ENCODE measurements at places on chromosomes 3 and 15.

DNA sequence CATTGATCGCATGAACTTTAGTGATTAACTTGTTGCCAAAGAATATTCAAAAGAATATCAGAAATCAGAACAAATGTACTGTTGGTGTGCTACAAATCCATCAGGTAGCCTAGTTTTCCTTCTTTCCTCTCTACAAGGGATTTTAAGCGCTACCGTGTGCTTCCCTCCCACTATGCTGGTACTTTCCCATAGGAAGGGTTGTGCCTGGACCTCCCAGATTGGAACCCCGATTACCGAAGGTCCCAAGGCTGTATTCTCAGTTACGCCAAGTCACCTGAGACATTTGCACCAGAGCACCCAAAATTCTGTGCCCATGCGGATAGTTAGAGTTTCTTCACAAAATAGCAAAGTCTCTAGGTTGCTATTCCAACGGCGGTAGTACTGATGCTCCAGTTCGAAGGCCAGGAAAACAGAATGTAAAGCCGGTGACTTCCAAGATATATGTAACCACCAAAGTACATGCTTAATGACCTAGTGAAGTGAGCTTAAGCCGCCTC, 23.4 kb upstream of the GATM start:
- no peak for DNase-seq

DNA sequence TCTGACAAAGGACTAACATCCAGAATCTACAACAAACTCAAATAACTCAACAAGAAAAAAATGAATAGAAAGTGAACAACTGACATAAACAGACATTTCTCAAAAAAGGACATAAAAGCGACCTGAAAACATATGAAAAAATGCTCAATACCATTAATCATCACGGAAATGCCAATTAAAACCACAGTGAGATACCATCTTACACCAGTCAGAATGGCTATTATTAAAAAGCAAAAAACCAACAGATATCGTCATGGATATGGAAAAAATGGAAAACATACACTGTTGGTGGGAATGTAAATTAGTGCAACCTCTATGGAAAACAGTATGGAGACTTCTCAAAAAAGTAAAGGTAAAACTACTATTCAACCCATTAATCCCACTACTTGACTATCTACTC, 53.3 kb downstream of the ZNF385D start:
- no peak for DNase-seq

DNA sequence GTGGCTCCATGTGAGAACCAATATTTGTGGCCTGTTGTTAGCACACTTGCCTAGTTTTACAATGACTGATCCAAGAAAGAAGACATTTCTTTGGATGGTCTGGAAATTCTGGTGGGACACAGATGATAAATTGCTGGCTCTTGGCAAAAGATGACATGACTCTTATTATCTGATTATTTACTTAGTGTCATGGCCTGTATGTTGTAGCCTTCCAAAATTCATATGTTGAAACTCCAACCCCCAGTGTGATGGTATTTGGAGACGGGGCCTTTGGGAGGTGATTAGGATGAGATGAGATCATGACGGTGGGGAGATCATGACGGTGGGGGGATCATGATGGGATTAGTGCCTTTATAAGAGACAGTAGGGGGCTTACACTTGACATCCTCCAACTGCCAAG, 30.0 kb upstream of the AKAP13 start:
- DNase-seq = no peak

DNA sequence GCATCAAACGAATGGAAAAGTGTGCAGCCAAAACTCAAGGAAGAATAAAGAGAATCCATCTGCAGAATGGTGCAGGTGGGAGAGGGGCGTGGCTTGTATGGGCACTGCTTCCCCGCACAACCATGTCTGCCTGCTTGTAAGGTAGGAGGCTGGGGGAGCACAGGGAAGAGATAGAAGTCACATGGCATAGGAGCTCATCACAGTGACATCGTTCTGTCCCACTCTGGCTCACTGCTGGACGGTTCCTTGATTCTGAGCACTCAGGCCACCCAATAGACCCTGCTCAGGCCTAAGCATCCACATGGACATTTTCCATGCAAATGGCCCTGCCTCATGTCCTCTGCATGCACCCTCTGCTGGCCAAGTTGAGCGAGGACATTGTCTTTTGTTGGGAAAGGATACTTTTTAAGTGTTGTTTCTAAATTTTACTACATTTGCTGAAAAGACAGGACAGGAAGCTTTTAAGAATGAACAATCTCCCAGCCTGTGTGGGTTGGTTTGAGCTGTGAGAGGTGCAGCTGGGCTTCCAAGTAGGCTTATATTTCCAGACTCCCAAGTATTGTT, 3.1 kb downstream of the MYLK start:
- peak; percentile 60 for DNase-seq

DNA sequence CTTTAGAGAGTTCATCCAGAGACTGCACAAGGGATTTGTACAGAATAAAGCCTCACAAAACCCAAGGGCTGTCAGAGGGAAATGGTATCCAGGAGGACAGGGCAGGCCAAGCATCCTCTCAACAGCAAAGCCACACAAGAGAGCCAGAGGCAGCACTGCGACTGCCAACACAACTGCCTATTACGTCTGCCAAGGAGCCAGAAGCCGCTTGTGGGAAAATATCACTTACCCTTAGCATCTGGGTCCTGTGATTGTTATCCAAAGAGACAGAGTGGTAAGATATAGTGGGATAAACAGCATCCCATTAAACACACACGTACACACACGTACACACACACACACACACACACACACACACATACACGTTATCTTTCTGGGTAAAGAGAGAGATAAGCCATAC, 618.3 kb upstream of the AGTR1 start:
- DNase-seq = no peak

- DNase-seq = no peak
Observed at GRCh38 chr15:70160803-70161565, 63.3 kb upstream of the TLE3 start.

GRCh38 chr15:75891895-75892294, 11.8 kb upstream of the FBXO22 start:
- no peak for DNase-seq

Data from HuH-7 (cell line).